T-helper 17 cell (primary cell): ENCODE measurements at places on chromosomes 4 and X. TPM values are rescaled to one million over a fixed set of nuclear protein-coding genes. Genes with fewer than 3 reads are reported as not detected.
A peak's percentile ranks its signal among the peaks of the same experiment; 100 is the strongest.

GRCh38 chr4:125891597-125892258 is 577.0 kb downstream of the FAT4 start:
- no peak for DNase-seq
- no peak overlapping the region for H3K4me3 ChIP-seq
- H3K36me3 ChIP-seq = no peaks in the 10 kb centered on the region
- no peaks in the 10 kb centered on the region for H3K4me1 ChIP-seq

IL13RA1 gene
- 0.94 TPM for total RNA-seq

GRCh38 chr4:167419468-167420140 is 185.3 kb upstream of the SPOCK3 start:
- H3K27me3 ChIP-seq = no peaks in the 10 kb centered on the region
- H3K27ac ChIP-seq = no peak overlapping the region
- no peak overlapping the region for H3K4me3 ChIP-seq
- no peak for DNase-seq
- H3K4me1 ChIP-seq = no peaks in the 10 kb centered on the region

- H3K27ac ChIP-seq = no peak overlapping the region
- no peaks in the 10 kb centered on the region for H3K27me3 ChIP-seq
- no peaks in the 10 kb centered on the region for H3K36me3 ChIP-seq
- no peaks in the 10 kb centered on the region for H3K4me1 ChIP-seq
- no peak for DNase-seq
- H3K4me3 ChIP-seq = no peak overlapping the region
Measured at GRCh38 chrX:50154429-50154828, 46.4 kb downstream of the AKAP4 start.

ENAM gene
- total RNA-seq = not detected

- H3K4me3 ChIP-seq = peak overlapping the region; percentile 89
- H3K4me1 ChIP-seq = peaks cover 12% of the 10 kb centered on the region
- DNase-seq = no peak
- peak overlapping the region; percentile 86 for H3K27ac ChIP-seq
- H3K36me3 ChIP-seq = peaks cover 3% of the 10 kb centered on the region
Measured at GRCh38 chr4:74159143-74159709, 1.3 kb downstream of the MTHFD2L start.

GRCh38 chr4:120207021-120207420 is 140.4 kb upstream of the MAD2L1 start:
- H3K36me3 ChIP-seq = no peaks in the 10 kb centered on the region
- no peak overlapping the region for H3K27ac ChIP-seq
- H3K27me3 ChIP-seq = no peaks in the 10 kb centered on the region
- no peak for DNase-seq
- peaks cover 2% of the 10 kb centered on the region for H3K4me1 ChIP-seq

- no peaks in the 10 kb centered on the region for H3K27me3 ChIP-seq
- H3K4me3 ChIP-seq = peak overlapping the region; percentile 7
- no peak for DNase-seq
Measured at GRCh38 chr4:139978692-139979091, 175.3 kb downstream of the MAML3 start.

LGI2 gene
- total RNA-seq = not detected

DNA sequence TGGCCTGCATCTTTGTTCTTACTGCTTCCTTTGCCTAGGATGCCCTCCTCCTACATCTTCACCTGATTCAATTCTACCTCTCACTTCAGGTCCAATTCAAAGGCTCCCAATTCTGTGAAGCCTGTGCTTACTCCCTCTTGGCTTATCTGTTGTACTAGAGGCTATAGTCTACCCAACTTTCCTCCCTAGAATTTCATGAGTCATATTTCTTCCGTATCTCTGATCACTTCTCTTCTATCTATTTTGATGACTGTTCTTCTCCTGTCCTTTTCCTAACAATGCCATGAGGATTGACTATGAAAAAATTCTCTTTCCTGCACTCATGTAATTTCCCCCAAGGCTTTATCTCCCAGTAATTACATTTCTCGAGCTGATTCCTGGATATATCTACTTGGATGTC is 96.3 kb downstream of the PLAC1 start:
- no peaks in the 10 kb centered on the region for H3K36me3 ChIP-seq
- H3K4me1 ChIP-seq = no peaks in the 10 kb centered on the region
- H3K4me3 ChIP-seq = no peak overlapping the region
- no peak overlapping the region for H3K27ac ChIP-seq
- DNase-seq = no peak

ACE2 gene
- total RNA-seq = not detected

DNA sequence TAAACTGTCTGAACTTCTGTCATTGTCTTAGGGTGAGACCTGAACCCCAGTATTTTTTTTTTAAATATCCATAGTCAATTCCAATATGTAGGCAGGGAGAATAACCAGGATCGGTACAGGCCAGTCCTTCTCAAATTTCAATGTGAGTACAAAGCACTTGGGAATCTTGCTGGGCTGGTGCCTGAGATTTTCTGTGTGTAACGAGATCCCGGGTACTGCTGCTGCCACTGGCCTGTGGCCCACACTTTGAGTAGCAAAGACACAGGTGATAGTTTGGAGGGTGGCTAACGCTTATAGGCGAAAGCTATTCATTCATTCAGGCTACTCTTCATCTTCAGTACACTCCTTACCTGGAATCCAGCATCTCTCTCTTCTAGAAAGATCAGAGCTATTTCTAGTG is 923.6 kb upstream of the TENM3 start:
- H3K4me3 ChIP-seq = no peak overlapping the region
- H3K27ac ChIP-seq = no peak overlapping the region
- DNase-seq = no peak
- no peaks in the 10 kb centered on the region for H3K36me3 ChIP-seq
- no peaks in the 10 kb centered on the region for H3K4me1 ChIP-seq

CSAG3 gene
- total RNA-seq = not detected

COL4A6 gene
- not detected for total RNA-seq

DNA sequence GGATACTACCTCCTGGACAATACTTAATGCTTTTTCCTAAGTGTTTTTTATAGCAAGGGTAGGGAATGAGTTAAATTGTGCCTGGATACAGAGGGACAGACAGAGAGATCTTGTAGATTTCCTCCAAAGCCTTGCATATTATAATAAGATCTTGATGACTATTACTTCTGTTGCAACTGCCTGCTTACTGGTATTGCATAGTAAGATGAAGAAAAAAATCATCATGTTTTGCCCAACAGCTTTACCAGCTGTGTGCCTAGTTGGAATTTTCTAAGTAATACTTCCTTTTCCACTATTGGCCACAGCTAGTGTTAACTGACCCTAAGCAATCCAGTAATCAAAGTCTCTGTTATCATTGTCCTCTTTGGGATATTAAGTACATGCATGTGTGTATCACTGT is 139.0 kb downstream of the DCK start:
- H3K36me3 ChIP-seq = no peaks in the 10 kb centered on the region
- peaks cover 4% of the 10 kb centered on the region for H3K4me1 ChIP-seq
- DNase-seq = no peak
- H3K27ac ChIP-seq = no peak overlapping the region

DNA sequence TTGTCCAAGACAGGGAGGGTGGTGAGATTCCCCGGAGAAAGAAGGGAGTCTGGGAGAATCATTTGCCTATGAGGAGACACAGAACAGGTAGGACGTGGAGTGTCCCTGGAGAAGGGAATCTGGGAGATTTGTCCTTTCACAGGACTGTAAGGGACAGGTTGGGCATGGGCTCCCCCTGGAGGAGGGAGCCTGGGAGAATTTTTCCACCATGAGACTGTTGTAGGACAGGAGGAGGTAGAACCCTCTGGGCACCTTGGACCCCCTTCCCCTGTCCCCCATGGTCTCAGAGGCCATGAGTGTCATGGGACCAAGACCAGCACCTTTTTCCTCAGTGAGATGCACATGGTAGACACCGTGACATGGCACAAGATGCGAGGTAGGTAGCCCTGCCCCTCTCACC is 2.8 kb downstream of the PORCN start:
- H3K4me1 ChIP-seq = peaks cover 18% of the 10 kb centered on the region
- no peak for DNase-seq
- H3K4me3 ChIP-seq = no peak overlapping the region
- no peak overlapping the region for H3K27ac ChIP-seq
- H3K36me3 ChIP-seq = peaks cover 3% of the 10 kb centered on the region

DNA sequence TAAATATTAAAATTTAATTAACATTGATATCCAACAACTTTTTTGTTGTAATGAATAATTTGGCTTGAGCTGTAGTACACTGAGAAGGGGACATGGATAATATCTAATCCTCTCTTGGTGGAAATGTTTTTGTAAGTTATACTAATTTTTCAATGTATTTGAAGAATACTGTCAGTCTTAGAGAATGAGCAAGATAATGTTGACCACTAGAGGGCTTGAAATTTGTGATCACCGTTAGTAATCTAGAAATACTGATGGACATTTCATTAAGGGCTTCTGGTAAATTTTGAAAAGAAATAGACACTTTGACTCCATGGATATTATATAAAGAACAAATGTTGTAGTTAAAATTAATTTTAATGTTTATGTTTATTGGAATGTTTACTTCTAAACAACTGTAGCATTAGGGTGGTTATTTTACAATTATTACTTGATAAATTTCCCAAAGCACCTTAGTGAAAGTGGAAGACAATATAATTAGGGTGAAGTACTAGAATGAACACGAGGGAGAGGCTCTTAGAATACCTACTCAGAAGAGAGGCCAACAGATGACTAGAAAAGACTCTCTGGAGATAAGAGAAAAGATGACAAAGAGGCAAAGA is 20.0 kb upstream of the CAMK2D start:
- peaks cover 6% of the 10 kb centered on the region for H3K4me1 ChIP-seq
- no peak overlapping the region for H3K4me3 ChIP-seq
- no peak overlapping the region for H3K27ac ChIP-seq
- peaks cover 10% of the 10 kb centered on the region for H3K27me3 ChIP-seq
- DNase-seq = no peak

DNA sequence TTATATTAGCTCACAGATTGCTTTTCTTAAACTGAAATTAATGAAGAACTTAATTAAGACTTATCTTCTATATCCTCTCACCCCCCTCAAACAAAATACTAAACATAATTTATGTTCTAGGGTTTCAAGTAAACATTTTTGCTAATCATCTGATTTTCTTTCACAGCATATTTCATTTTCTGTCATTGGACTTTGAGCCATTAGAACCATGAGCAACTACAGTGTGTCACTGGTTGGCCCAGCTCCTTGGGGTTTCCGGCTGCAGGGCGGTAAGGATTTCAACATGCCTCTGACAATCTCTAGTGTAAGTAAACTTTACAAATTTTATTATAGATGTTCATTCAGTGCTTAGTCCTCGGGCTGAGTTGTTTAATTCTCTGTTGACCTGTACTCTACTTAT is 3.3 kb downstream of the PDLIM5 start:
- H3K36me3 ChIP-seq = no peaks in the 10 kb centered on the region
- peaks cover 33% of the 10 kb centered on the region for H3K4me1 ChIP-seq
- no peaks in the 10 kb centered on the region for H3K27me3 ChIP-seq
- H3K27ac ChIP-seq = no peak overlapping the region
- no peak for DNase-seq
- H3K4me3 ChIP-seq = no peak overlapping the region

NAT8L gene
- not detected for total RNA-seq
